ENCODE measurements at places on chromosomes 6 and 20. TPM values are rescaled to one million over a fixed set of nuclear protein-coding genes. Genes with fewer than 3 reads are reported as not detected.

CAGE1 gene
- total RNA-seq = not detected

DEFB124 gene
- 2.5 TPM for total RNA-seq

CRNKL1 gene
- total RNA-seq = 20.8 TPM

FOXP4 gene
- total RNA-seq = 33.2 TPM

CTCFL gene
- not detected for total RNA-seq

SPEF1 gene
- 3.4 TPM for total RNA-seq

BAG2 gene
- total RNA-seq = 3.2 TPM

CST1 gene
- not detected for total RNA-seq

CFAP61 gene
- 2.6 TPM for total RNA-seq

ALDH8A1 gene
- total RNA-seq = 11.2 TPM

TRIM31 gene
- 0.22 TPM for total RNA-seq

TMEM244 gene
- total RNA-seq = not detected

DACT2 gene
- total RNA-seq = 5.0 TPM

SAMD10 gene
- 7.9 TPM for total RNA-seq

HUS1B gene
- 1.2 TPM for total RNA-seq

VGLL2 gene
- not detected for total RNA-seq

HLA-DQB1 gene
- 13.8 TPM for total RNA-seq

CRIP3 gene
- 5.6 TPM for total RNA-seq

CBLN4 gene
- 0.35 TPM for total RNA-seq

DDAH2 gene
- 98.9 TPM for total RNA-seq

MUC22 gene
- total RNA-seq = not detected

TRDN gene
- total RNA-seq = 0.19 TPM

SPAG4 gene
- 16.0 TPM for total RNA-seq

SEL1L2 gene
- not detected for total RNA-seq

EYS gene
- total RNA-seq = not detected

MMP24 gene
- total RNA-seq = 12.4 TPM

All from kidney (tissue), 22 donors.